ENCODE measurements at places on chromosomes 7 and 10. TPM values are rescaled to one million over a fixed set of nuclear protein-coding genes. Genes with fewer than 3 reads are reported as not detected.

The EPHA1 gene
- total RNA-seq = 3.6 TPM

The RTKN2 gene
- 0.30 TPM for total RNA-seq

The HOXA1 gene
- total RNA-seq = 0.44 TPM

GRCh38 chr7:111561654-111561903 lies 713 bp downstream of the IMMP2L start:
- peak; percentile 10 for DNase-seq

- DNase-seq = no peak
Observed at GRCh38 chr10:131736321-131736980, 164.4 kb upstream of the PPP2R2D start.

DNA sequence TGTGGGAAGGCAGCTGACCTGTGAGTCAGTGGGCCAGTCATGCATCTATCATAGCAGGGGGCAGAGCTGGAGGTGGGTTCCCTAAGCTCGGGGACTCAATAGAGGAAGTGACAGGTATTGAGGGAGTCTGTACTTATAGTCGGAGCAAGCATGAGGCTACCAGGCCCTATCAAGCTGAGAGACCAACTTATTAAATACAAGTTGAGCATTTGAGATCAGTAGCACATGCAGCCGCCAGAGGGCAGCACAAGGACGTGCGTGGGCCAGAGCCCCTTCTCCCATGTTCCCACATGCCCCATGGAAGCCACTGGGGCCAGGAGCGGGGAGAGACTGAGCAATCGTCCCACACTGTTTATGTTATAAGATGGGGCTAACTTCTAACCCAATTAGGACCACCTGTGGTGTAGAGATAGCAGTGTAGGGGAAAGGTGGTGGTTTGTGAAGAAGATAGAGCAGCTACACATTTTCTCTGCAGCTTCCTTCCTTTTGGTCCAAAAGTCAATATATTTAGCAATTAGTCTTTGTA lies 13.0 kb upstream of the STK31 start:
- no peak for DNase-seq

The ZFAND4 gene
- total RNA-seq = 32.1 TPM

GRCh38 chr7:13897819-13898218 lies 91.6 kb downstream of the ETV1 start:
- DNase-seq = no peak

DNA sequence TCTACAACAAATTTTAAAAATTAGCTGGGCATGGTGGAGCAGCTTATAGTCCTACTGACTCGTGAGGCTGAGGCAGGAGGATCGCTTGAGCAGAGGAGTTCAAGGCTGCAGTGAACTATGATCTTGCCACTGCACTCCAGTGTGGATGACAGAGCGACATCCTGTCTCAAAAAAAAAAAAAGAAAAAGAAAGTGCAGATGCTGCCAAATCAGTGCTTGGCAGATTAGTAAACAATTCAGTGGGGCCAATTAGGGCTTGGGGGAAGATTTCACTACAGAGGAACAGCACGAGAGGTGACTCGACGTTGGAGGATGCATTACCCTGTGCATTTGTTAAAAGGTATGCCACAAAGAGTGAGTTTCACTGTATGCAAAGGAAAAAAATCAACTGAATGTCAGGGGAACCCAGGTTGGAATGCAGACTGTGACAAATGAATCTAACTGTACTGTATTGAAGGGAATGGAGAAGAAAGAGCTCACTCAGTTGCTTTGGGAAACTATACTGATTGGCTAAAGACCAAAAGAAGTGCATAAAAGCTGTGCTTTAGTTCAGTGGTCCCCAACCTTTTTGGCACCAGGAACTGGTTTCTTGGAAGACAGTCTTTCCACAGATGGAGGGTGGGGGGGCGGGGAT lies 31.6 kb downstream of the GARIN1A start:
- DNase-seq = no peak

DNA sequence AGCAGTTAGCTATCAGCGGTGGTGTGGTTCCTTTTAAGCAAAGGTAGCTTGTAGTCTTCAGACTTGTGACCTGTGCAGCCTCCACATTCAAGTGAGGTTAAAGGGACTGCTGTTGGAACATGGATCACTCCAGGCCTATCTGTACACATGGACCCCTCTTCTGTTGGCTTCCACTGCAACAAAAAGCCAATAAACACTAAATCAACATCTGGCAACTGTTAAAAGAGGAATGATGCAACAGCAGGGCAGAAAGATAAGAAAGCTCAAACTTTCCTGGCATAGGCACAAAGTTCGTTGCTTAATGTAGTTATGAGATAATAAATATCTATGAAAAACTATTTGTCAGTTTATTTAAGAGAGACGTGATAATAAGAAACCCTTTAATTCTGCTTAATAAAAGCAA lies 4.0 kb upstream of the MINPP1 start:
- no peak for DNase-seq

DNA sequence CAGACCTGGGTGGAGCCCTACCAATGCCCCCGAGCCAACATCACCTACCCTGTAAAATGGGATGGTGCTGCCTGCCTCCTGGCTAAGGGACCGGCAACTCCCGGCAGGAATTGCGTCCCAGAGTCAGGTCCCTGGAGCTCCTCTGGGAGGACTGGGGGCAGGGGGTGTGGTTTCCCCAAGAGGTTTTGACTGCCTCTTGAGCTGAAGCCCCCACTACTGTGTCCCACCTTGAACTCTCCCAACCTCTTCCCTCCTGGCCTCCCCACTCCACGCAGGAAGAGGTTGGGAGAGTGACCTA lies 1.3 kb downstream of the SH2B2 start:
- no peak for DNase-seq

All from tibial nerve (tissue), 4 donors.